T-helper 9 cell (primary cell): ENCODE measurements at places on chromosomes 16 and 17.

- DNase-seq: no peak
Measured at GRCh38 chr16:66205287-66206231, 160.9 kb upstream of the CDH5 start.

DNA sequence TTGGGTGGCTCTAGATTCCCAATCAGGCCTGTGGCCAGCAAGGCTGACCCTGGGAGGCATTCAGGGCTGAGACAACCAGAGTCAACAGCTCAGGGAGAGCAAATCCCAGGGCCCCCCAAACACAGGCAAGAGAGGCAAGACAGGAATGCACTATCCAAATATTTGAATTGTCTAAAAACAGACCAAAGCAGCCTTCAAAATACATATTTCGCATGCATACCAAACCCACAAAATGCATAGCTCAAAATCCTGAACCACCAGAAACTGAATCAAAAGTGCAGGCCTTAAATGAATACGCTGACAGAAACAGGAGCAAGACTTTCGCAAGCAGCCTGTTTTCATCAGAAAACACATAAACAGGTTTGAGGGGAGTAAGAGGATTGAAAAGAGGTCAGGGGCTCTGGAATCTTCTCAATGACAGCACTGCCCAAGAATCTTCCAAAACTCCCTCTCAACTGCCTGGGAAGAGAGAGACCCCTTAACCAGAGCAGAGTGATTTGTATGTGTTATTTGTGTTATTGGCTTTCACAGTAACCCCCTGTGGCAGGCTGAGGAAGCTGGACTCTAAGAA lies 213.6 kb upstream of the CDH5 start:
- no peak for DNase-seq

GRCh38 chr16:55559933-55560516 lies 6.5 kb upstream of the CAPNS2 start:
- no peak for DNase-seq

- DNase-seq: no peak
Measured at GRCh38 chr17:4477255-4477791, 21.4 kb upstream of the SPNS2 start.

DNA sequence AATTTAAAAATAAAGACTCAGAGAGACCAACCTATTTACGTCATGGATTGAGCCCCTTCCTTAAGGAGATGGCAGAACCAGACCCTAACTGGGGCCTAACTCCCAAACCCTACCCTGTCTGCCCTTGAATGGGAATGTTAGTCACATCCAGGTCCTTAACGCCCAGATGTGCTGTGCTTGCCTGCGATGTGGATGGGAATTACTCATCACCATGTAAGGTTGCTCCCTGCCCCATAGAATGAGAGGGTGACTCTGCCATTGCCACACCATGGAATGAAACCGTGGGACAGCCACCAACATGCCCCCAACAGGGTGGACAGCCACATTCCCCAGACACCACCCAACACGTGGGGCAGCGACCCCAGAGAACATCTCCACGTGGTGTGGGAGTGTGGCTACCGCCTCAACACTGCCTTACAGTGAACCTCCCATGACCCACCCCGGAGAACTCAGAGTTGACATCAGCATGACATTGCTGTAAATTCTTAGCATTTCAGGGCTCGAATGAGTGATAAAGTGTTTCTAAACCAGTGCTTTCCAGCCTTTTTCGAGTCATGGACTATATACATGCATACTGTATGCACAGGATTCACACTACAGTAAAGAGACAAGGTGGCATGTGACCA lies 31.8 kb downstream of the SCNN1B start:
- DNase-seq: no peak

GRCh38 chr17:2259769-2260536 lies 43.6 kb downstream of the SMG6 start:
- DNase-seq: peak; percentile 45

GRCh38 chr17:48054238-48055185 lies 6.4 kb downstream of the NFE2L1 start:
- DNase-seq: no peak

DNA sequence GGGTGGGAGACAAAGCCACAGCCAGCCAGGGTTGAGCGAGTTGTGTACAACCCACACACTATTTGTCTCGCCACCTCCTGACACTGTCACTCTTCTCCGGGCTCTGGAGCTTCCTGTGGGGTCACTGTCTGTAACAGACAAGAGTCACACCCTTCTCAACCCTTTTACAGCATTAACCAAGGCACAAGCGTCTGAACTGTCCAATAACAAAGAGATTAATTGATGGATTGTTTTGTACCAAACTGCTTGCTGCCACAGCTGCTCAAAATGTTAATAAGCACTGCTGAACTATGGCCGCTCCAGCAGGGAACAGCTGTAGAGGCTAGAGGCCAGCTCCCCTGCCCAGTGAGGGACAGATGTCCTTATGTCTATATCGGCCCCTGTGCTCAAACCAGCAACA lies 25.2 kb upstream of the HYDIN start:
- no peak for DNase-seq

- DNase-seq: no peak
Measured at GRCh38 chr17:37278247-37278894, 97.4 kb upstream of the C17orf78 start.

DNA sequence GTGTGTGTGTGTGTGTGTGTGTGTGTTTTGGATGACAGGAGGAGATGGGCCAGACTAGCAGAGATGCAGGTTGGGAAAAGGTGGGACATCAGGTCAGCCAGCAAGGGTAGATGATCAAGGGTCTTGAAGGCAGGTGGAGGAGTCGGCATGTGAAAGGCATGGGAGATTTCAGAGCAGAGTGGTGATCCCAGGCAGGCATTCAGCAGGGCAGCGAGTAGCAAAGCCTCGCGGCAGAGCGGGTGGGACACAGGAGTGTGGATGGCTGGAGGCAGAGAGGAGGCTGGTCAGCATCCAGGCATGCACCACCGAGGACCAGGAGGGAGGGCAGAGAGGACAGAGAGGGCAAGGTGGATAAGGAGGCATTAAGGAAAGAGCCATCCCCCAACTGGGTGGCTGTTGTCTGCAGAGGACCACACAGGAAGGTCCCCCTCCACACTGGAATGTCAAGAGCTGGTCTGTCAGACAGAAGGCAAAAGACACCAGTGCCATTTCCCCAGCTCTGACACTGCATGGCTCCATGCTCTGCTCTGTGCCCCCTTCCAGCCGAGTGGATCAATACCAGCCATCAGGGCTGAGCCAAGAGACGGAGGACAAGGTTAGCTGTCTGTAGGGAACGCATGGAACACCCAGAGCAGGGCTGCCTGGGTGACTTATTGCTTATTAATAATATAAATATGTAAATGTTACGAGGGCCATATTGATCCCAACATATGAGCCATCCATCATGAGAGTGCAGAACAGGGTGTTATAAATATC lies 74.8 kb upstream of the RPL38 start:
- no peak for DNase-seq

- no peak for DNase-seq
Measured at GRCh38 chr16:79839466-79840341, 239.2 kb upstream of the MAF start.

DNA sequence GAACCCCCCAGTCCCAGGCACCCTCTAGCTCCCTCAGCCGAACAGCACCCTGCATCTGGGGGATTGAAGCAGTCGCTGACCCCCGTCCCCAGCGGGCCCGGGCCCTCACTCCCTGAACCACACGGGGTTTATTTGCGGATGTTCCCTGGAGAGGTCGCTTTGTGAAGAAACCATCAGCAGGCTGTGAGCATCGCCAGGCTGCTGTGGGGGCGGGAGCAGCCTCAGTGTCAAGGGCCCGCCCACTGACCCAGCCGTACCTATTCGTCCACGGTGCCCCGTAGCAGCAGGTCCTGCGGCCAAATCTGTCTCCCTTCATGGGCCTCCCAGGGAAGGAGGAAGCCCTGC lies 6.4 kb upstream of the RAB40C start:
- no peak for DNase-seq

DNA sequence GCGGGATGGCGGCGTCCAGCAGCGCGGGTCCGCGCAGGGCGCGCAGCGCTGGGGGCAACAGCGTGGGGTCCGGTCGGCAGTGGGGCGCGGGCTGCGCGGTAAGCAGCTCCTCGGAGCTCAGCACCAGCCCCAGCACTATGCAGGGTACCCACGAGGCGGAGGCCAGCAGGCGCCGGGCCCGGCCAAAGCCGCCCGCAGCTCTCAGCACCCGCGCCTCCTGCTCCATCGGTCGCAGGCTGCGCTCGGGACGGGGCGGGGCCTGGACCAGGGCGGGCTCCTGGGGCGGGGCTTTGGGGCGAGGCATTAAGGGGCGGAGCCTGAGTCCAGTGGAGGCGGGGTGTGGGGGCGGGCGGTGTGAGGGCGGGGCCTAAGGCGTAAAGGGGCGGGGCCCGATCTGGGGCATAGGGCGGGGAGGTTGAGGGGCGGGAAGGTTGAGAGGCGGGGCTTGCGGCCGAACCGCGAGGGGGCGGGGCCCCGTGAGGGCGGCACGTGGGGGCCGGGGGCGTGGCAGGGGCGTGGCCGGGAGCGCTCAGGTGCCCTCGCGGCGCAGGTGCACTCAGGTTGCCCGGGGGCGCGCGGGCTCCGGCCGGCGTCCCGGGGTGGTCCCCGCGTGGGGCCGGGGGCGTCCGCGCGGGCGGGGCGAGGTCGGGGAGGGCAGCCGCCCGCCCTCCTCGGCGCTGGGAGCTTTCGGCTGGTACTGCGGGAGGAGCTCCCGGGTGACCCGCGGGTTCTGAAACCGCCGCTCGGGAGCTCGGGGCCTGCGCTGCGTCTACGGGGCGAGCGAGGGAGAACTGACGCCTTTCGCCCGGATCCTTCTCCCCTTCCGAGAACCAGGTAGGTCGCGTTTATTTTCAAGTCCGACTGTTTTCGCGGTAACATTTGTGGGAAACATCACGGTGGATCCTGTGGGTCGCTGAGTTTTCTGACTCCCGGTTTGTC lies 1.4 kb upstream of the SLC22A31 start:
- peak; percentile 73 for DNase-seq

GRCh38 chr16:53817812-53818550 lies 114.0 kb downstream of the FTO start:
- no peak for DNase-seq

DNA sequence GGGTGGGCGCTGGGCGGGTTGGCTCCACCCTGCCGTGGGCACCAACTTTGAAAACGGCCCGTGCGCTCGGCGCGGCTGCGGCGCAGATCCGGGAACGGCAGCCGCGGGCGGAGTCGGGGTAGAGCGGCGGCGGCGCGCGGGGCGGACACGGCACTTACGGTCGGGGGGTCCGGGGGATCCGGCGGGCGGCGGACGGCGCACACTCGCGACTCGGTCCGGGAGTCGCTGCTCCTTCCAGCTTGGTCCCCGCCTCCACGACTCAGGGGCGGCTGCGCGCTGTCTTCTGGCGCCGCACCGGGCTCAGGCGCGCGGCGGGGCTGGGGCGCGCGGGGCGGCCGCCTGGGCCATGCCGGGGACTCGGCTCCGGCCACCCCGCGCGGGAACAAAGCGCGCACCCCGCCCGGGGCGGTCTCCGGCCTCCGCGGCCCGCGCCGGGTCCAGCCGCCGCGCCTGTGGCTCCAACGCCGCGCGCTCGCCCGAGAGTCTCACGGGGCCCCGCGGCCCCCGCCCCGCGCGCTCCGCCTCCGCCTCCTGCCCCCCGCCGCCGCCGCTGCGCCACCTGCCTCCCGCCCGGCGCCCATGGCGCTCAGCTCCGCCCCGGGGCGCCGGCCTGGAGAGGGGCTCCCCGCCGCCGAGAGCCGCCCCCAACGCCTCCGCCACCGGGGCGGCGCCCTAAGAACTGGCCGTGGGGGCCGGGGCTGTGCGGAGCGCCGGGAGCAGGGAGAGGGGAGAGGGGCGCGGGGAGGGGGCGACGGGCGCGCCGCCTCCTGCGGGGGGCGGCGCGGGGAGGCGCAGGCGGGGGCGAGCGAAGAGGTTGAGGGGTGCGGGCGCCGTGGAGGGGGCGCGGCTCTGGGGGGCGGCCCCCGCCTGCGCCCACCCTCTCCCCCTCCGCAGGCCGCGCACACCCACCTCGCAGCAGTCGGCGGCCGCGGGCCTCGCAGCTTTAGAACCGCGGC lies 35.9 kb downstream of the CBFA2T3 start:
- no peak for DNase-seq

DNA sequence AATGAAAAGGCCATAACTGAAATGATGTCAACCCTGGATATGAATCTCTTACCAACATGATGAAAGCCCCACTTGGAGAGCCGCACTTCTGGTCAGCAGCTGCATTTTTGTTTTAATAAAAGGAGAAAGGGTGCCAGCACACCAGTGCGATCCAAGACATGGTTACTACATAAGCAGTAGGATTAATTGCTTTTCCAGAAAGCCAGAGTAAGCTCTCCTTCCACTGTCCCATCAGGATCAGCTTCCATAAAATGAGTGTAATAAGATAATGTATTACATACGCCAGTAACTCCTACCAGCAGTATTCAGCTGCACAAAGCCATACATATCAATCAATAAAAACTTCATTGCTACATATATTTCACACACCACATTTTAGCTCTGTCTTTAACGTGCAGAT lies 26.3 kb upstream of the NACA2 start:
- no peak for DNase-seq

DNA sequence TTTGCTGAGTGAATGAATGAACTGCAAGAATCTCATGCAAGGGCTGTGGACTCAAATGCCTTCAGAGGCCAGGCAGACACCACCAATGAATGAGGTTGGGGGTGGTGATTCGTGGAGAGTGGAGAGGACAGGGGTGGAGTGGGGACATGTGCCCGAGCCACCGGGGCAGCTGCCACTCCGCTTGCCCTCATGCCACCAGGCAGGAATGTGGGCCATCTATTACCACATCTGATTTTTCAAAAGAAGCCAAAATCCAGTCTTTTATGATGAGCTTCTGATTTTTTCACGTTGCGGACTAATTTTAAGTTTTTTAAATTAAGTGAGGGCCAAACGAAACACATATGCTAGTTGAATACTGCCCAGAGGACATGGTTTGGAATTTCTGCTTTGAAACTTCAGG lies 67.1 kb upstream of the SMURF2 start:
- DNase-seq: no peak
